Activated T-cell treated with anti-CD3 and anti-CD28 coated beads, Interleukin-2, amount 50 U/mL, for 48 hours (primary cell): ENCODE measurements at places on chromosomes 7 and 10.

DNA sequence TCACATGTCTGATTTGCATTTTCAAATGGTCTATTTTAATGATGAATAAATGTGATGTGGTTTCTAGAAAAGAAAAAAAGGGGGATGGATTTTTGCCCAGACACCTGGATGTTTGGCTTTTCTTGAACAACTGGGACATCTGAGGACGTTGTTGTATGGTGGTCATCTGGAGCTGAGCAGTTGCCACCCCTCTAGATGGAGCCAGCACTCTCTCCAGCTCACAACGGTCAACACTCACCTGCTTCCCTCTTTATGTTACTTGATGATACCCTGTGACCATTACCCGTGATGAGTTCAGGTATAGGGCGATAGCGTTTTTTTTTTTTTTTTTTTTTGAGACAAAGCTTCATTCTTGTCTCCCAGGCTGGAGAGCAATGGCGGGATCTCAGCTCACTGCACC, 30.1 kb upstream of the PAXIP1 start:
- DNase-seq, result no peak

- DNase-seq, result no peak
Measured at GRCh38 chr7:139249179-139249810, 18.3 kb downstream of the UBN2 start.

DNA sequence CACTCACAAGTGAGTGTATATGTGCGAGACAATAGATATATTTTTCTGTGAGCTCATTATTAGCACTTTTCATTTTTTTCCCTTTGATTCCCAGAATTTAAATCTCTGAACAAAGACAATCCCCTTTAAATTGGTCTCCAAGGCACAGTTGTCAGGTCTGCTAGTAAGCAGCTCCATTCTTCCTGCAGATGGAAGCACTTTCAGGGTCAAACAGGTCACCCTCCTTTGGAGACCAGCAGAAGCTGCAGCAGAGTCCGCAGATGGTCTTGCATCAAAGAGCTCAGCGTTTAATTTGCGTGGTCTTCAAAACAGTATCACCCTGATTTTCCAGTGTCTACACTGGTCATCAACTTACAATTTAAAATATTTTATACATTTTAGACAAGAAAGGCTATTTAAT, 543.8 kb downstream of the ARL4A start:
- DNase-seq, result no peak

- DNase-seq, result no peak
Measured at GRCh38 chr10:27861781-27862180, 116.2 kb upstream of the MKX start.

DNA sequence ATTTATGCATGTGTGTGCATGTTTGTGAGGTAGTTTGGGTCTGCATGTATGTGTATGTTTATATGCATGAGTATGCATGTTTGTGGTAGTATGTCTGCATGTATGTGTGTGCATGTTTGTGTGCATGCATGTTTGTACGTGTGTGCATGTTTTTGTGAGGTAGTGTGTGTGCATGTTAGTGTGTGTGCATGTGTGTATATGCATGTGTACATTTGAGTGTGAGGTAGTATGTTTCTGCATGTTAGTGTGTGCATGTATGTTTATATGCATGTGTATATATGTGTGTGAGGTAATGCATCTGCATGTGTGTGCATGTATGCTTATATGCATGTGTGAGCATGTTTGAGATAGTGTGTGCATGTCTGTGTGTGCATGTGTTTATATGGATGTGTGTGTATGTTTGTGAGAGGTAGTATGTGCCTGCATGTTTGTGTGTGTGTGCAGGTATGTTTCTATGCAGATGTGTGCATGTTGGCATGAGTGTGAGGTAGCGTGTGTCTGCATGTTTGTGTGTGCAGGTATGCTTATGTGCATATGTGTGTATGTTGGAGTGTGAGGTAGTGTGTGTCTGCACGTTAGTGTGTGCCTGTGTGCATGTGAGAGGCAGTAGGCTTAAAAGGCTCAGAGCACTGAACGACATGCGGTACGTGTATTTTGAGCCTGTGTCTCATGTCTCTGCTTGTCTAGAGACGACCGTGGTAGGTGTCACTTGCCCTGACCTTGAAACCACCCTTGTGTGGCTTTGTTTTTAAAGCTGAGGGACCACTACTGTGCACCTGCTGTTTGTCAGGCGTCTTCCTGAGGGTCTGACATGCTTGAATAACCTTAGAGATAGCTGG, 43.7 kb downstream of the PFKP start:
- no peak for DNase-seq

- DNase-seq, result no peak
Measured at GRCh38 chr7:371779-372545, 82.0 kb downstream of the FOXL3 start.
